Activated T-helper 1 cell treated with anti-CD3 and anti-CD28 coated beads, Interleukin-2, amount 50 U/mL, for 16 hours (primary cell): ENCODE measurements at places on chromosomes 5 and 9.

DNA sequence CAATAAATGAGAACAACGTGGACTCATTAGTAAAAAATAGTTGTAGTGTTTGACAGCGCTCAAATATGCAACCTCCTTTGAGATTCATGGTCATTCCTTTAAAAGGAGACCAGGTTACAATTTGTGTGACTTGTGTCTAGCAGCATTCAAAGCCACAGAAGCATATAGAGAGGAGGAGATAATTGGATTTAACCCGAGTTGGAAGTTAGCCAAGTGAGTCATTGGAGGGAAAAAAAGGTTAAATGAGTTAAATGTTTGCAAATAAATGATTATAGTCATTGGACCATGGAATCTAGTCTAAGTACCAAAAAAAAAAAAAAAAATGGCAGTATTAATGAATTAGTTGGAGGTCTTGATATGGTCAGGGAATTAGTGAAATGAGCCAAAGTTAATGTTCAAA is 90.9 kb downstream of the ITGA1 start:
- DNase-seq, result no peak

- no peak for DNase-seq
Observed at GRCh38 chr5:140342287-140342686, 4.1 kb downstream of the HBEGF start.

- DNase-seq, result no peak
Observed at GRCh38 chr5:168176941-168177340, 114.5 kb upstream of the WWC1 start.

GRCh38 chr5:159091065-159091464 is 8.7 kb downstream of the EBF1 start:
- DNase-seq, result no peak

DNA sequence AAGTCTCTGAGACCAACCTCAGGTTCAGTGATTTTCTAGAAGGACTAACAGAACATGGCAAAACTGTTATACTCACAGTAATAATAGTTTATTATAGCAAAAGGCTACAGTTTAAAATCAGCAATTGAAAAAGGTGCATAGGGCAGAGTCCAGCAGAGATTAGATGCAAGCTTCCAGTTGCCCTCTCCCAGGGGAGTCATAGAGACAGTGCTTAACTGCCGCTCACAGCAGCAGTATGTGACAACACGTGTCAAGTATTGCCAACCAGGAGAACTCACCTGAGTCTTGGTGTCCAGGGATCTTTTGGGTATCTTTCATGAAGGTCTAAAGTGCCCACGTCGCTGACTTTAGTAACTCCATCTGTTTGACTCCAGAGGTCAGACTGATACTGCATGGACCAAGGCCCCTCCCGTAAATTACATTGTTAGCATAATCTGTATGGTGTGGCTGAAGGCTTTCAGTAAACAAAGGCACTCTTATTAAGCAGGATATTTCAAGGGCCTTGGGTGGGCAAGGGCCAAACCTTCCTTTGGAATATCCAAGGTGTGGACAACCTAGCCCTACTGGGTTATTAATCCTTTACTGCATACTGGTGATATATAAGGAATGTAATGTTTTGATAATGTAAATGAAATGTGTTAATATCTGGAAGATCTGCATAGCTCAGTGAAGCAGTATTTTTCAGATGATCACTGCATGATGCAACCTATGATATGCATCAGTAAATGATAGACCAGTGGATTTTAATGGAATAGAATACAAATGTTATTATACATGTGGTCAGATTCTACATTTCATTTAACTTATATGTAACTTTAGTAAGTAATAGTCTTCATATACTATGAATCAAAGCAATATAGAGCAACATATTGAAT is 44.0 kb downstream of the RASA1 start:
- DNase-seq, result no peak

DNA sequence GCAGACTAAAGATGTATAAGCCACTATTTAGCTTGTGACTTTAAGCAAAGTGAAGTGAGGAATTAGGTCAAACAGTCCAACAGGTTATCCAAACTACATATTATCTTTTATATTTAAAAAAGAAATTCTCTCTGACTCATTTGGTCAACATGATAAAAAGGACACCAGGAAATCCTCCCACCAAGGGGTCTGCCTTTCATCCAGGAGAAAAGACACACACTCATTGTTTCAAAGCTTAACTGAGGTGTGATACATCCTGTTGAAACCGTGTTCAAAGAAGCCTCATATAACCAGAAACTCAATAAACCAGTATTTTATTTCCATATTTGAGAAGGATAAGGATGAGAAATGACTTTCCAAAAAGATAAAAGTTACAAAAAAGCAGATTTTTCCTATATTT is 417.1 kb downstream of the HCN1 start:
- DNase-seq, result no peak

DNA sequence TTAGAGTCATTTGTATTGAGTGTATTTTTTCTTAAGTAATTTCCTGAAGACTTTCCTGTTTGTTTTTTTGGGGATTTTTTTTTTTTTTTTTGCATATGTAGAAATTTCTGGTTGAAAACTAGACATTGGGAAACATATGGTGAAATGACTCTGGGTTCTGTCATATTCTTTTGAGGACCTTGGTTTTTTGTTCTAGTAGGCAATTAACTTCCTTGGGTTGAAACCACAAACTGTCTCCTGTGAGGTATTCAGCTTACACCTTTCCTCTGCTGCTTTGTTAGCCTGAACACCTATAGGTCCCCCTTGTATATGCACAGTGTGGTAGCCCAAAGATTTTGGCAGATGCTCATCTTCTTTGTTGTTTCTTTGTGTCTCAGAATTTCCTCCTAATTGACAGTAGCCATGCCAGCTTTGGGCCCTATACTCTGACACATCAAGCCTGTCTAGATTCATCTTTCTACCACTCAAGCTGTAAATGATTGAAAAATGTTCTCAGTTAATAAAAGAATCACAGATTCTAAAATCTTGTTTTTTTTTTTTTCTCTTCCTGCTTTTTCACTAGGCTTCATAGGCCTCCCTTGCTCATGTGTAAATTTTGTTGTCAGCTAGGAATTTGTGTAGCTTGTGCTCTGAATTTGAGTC is 140.6 kb downstream of the COMMD10 start:
- DNase-seq, result no peak

DNA sequence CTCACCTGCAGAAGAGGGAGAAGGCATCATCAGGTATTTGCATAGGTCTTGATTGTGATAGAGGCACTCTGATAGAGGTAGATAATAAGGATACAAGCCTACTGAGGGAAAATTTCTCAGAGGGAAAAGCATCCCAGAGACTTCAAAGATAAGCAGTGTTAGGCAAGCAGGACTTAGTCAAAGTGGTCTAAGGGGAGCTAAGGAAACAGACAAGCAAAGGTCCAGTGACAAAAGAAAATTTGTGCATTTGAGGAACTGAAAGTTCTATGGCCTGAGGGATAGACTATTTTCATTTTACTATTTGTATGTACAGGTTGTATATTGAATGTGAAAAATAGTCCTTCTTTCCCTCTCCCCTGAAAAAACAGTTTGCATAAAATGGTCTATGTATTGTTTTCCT is 27.4 kb downstream of the OXCT1 start:
- DNase-seq, result no peak

- DNase-seq, result no peak
Observed at GRCh38 chr9:35367451-35367850, 122.5 kb upstream of the RUSC2 start.

DNA sequence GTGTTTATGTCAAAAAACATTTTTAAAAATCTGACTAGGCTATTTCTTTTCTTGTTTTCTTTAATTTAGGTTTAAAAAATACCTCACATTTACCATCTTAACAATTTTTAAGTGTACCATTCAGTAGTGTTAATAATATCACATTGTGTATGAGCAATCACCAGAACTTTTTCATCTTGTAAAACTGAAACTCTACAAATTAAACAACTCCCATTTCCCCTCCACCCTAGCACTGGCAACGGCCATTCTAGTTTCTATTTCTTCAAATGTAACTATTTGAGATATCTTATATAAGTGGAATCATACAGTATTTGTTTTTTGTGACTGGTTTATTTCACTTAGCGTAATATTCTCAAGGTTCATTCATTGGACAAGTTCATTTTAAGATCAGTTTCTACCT is 27.7 kb downstream of the PLCXD3 start:
- no peak for DNase-seq

DNA sequence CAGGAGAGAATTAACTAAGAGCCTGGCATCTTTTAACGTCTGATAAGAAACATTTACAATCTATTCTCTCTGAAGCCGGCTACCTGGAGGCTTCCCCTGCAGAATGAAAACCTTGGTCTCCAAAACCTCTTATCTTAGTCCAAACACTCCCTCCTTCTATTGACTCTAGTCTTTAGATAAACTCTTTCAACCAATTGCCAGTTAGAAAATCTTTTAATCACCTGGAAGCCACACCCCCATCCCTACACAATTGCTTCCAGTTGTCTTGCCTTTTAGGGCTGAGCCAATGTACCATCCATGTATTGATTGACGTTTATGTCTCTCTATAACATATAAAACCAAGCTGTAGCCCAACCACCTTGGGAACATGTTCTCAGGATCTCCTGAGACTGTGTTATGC is 1343.1 kb upstream of the C9orf72 start:
- DNase-seq, result no peak

GRCh38 chr9:130993303-130994030 is 15.5 kb upstream of the LAMC3 start:
- DNase-seq, result no peak

DNA sequence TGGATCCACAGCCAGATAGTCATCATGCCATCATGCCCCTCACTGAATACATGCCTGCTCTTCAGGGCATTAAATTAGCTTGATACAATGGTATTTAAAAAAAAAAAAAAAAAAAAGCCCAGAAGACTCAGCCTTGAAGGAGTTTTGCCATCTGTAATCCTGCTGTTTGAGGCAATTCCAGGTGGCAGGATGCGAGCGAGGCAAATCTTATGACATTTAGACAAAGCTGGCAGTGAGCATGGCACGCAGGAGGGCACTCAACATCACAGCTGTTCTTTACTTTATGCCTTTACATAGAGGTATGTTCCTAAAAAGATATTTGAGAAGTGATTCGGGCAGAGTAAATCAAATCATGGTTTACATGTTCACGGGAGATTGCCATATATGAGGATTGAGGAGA is 692.0 kb upstream of the DMAC1 start:
- no peak for DNase-seq

GRCh38 chr9:33714989-33715388 is 80.4 kb upstream of the PRSS3 start:
- DNase-seq, result no peak

DNA sequence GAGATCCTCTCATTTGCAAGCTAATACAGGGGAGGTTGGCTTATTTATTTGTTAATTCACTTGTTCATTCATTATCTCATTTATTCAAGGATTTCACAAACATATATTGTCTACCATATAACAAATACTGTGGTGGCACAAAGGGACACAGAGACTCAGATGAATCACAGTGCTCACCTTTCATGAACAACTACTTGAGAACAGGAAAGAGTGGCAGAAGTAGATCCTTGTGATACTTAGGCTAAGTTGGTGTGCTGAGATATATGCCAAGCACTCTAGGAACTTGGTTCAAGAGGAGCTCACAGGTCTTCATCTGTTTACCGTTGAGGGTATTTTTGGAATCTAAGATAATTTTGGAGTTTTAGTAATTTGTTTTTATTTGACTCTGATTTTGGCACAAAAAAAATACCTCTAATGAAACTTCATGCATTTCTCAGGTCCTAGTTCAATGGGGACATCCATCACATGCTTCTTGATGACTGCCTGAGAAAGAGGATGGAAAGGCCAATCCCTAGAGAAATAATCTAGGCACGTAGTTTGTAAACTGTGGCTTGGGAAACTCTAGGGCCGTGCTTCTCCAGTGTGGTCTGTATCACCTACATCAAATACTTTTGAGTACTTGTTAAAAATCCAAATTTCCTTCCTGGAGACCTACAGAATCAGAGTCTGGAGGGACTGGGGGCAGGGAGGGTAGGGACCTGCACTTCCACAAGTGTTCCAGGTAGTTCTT is 113.3 kb downstream of the OSTF1 start:
- no peak for DNase-seq

DNA sequence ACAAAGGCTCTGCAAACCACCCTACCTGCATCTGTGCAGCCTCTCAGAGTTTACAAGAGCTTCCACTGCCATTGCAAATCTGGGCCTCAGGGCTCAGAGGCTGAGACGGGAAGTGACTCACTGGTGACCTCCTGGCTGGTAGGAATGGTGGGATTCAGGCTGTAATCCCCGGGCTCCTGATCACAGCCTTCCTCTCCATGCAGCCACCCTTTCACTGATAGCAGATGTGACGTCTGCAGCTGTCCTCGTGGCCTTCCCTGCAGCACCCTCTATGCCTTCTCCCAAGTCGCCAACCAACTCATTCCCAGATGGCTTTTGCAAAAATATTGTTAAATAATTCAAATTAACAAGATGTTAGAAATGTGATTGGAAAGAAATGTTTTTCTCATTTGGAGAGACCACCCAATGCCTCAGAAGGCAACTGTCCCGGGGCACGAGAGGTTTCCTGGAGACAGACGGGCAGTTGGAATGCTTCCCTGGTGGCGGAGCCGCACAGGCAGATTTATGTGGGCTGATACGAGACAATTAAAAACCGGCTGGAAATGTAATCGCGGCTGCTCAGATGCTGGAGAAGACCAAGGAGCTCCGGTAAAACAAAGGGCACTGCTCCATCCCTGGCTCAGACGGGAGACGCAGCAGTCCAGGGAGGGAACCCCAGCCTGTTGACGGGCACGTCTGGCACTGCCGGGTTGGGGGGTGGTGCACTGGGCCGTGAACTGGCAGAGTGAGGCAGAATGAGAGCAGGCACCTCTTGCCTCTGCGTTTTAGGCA is 34.4 kb upstream of the SLC25A51 start:
- no peak for DNase-seq

DNA sequence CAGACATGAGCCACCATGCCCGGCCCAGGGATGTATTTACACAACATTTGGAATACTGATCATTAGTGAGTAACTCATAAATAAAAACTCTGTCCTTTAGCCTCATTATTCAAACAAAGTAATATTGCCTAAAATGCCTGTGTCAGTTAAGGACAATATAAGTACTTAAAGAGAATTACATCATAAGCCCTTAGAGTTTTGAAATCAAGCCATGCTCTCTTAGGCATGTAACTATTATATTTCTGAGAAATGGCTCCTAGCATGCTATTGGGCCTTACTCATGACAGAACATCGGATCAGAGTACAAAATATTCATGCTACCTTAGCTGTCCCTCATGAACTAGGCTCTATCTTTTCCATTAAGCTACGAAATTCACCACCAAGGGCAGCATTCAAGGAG is 309.3 kb downstream of the CHSY3 start:
- no peak for DNase-seq
